Endothelial cell of umbilical vein (primary cell): ENCODE measurements at places on chromosomes 13 and 19.

GRCh38 chr13:22009500-22009899, 338.6 kb downstream of the FGF9 start:
- DNase-seq = no peak

DNA sequence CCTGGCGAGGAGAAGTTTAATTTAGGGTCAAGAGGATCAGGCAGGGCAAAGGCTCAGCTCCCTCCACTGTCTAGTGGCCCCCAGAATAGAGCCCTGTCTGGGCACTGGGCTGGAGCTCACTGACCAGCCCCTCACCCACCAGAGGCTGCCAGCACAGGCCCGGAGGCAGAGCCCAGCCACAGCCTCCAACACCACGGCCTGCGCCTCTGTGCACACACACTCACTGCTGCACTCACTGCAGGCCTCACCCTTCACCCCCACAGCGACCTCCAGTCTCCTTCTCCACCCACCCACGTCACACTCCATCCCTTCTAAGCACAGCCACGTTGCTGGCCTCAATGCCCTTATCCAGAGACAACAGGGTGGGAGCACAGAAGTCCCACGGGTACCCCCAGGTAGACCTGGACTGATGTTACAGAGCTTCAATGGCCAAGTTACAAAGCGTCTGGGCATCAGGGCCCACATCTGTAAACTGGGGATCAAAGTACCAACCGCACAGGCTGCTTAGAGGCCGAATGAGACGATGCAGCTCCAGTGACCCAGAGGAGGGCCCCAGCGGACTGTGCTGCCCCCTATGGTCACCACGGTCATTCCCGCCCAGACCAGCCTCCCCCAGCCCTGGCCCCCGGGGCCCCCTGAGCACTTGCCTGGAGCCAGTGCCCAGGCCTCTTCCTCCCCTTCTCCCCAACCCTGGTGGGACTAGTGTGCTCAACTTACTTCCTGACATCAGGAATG, 4.5 kb upstream of the PRKD2 start:
- no peak for DNase-seq

DNA sequence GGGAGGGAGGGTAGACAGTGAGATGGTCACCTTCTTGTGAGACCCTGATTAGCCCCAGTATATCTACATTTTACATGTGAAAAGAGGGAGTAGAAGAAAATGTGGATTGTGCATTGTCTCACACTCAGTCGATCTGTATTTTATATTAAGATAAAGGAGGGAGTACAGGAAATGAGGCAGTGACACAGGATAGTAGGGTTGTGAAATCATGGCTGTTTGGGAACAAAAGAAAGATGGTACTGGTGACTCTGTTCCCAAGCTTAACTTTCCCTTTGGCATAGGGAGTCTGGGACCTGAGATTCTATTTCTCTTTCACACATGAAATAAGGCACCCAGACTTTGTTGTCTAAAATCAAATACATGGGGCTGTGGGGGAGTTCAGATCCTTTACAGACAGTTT, 194.7 kb downstream of the ABCC4 start:
- DNase-seq = no peak

- no peak for DNase-seq
These were observed 321.9 kb downstream of the FOXO1 start for GRCh38 chr13:40344270-40345148.

DNA sequence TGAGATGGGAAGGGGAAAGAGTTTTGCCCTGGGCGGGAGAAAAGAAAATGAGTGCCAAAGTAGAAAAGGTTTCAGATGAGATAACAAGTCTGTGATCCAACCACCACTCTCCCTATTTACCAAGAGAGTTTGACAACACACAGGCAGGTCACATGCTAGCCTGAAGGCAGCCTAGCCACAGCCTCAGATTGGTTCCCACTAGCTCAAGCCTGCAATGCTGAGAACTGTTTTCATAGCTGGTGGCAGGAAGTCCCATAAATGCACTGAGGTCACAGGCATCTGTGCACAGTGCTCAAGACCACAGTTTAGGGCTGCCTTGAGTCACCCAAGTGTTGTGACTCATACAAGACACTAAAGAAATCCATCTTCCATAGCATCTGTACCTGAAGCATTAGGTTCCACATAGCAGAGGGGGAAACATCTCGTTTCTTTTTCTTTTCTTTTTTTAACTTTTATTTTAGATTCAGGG, 18.5 kb upstream of the POP4 start:
- DNase-seq = no peak
